Activated naive CD8-positive, alpha-beta T cell treated with anti-CD3 and anti-CD28 coated beads, Interleukin-2, amount 50 U/mL, for 16 hours (primary cell): ENCODE measurements at places on chromosomes 1 and 21.

DNA sequence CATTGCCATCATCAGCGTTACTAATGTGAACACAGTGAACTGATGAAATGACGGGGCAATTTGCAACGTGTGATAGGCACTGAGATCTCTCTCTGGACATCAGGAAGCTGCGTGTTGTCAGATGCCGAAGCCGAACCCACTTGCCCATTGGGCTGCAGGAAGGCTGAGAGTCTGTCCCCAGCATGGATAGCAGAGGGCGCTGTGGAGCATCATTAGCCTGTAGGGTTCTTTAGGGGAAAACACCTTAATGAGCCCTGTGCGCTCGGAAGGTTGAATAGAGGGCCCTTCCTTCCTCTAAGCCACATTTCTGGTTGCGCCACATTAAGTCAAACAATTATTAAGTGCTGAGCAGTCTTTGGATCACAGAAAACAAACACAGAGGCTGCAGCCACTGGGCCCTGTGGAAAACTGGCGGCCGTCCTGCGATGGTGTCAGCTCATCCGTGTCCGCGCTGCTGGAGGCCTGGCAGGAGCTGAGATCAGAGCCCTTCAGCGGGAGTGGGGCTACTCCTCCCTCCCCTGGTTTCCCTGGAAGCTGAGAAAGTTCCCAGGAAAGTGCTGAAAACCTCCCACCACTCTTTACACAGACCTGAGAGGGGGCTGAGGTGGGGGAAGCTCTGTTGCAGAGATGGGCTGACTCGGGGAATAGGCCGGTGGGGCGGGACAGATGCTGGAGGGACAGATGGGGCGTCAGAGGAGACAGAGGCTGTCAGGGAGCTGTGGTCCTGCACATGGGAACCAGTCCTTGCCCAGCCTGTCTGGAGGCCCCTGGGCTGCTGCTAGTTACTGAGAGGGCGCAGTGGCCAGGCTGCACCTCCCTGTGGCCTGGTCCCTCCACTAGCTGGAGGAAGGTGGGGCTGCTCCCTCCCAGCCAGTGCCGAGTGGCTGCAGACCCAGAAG lies 12.7 kb downstream of the TFF2 start:
- DNase-seq, result peak; percentile 75

GRCh38 chr1:59058665-59059439 lies 238.0 kb upstream of the FGGY start:
- no peak for DNase-seq

DNA sequence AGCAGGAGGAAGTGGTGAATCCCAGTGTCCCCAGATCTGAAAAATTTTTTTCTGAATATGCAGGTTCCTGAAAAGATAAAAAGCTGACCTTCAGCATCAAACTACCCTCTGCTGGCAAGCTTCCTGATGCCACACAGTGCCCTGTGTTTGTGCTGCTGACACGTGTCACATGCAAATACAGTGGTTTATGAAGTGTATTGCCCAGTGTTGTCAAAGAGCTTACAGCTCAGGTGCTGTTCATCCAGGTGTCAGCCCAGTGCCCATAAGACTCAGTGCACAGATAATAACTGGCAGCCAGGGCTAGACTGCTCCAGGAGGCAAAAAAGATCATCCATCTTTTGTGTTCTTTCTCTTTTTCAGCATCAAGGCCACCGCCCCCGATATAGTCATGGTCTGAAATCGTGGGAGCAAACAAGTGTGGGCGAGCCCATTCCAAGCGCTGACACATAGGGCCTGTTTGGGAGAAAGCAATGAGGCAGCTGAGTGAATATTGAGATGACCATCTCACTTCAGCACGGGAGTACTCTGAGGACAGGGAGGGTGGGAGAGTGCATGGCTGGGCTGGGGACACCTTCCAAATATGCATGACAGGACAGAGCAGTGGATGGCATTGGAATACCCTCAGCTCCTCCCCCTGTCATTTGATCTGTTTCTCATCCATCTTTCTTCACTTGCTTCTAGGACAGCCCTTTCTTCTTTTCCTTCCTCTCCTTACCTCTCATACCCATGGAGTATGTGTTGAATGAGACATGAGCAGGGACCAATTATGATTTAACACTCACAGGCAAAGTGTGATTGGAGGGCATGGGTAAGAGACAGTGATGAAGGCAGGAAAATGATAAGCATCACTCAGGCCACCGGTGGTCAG lies 6.4 kb upstream of the KCNK1 start:
- no peak for DNase-seq

GRCh38 chr1:3261969-3262579 lies 192.4 kb upstream of the ARHGEF16 start:
- DNase-seq, result no peak

DNA sequence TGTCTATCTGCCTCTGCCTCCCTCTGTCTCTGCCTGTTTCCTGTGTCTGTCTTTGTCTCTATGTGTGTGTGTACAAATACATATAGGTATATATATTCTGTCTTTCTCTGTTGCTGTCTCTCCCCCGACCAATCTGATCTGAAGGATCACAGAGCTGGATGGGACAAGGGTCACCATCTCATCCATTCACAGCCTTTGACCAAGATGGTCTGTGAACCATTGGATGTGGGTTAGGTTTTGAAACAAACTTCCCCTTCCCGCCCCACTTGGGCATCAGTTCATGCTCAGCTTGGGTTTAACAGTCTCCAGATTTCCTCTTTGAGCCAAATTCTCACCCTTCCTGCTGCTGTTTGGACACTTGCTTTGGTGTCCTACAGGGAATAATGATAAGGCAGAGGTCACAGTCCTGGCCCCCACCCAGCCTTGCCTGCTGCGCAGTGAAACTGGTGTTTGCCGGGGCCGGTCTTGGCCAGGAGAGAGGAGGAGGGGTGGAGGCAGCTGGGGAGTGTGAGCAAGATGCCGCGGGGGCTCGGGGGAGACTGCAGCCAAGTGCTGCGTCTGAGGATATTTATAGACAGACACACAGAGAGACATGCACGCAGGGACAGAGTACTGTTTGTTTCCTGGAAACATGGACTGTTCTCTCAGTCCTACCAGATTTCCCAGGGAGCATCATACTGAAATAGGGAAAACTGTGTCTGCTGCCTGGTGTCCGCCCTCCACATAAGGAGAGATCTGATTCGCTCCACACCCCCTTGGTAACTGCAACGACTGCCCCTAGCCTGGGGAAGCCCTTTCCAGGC lies 27.0 kb upstream of the BTG2 start:
- DNase-seq, result no peak
